ENCODE measurements at places on chromosomes 7 and 10. TPM values are rescaled to one million over a fixed set of nuclear protein-coding genes. Genes with fewer than 3 reads are reported as not detected.

The ADCY1 gene
- 0.15 TPM for total RNA-seq

The IL6 gene
- total RNA-seq: 1.3 TPM

- H3K27me3 ChIP-seq: no peaks in the 10 kb centered on the region
- H3K36me3 ChIP-seq: no peaks in the 10 kb centered on the region
- DNase-seq: no peak
- no peak overlapping the region for H3K4me3 ChIP-seq
- no peak overlapping the region for H3K27ac ChIP-seq
Observed at GRCh38 chr10:77318739-77319138, 318.9 kb downstream of the KCNMA1 start.

- no peak overlapping the region for H3K4me3 ChIP-seq
- H3K27me3 ChIP-seq: no peaks in the 10 kb centered on the region
- no peak overlapping the region for H3K27ac ChIP-seq
- no peak for DNase-seq
- H3K36me3 ChIP-seq: no peaks in the 10 kb centered on the region
Observed at GRCh38 chr7:116762971-116763370, 91.0 kb downstream of the MET start.

The PRSS37 gene
- total RNA-seq: not detected

GRCh38 chr10:103086799-103087198 lies 106.3 kb downstream of the NT5C2 start:
- H3K4me1 ChIP-seq: no peaks in the 10 kb centered on the region
- H3K36me3 ChIP-seq: peaks cover 71% of the 10 kb centered on the region
- no peak overlapping the region for H3K4me3 ChIP-seq
- no peak overlapping the region for H3K27ac ChIP-seq
- no peaks in the 10 kb centered on the region for H3K27me3 ChIP-seq

The CALHM3 gene
- total RNA-seq: not detected

The VTI1A gene
- 68.2 TPM for total RNA-seq

DNA sequence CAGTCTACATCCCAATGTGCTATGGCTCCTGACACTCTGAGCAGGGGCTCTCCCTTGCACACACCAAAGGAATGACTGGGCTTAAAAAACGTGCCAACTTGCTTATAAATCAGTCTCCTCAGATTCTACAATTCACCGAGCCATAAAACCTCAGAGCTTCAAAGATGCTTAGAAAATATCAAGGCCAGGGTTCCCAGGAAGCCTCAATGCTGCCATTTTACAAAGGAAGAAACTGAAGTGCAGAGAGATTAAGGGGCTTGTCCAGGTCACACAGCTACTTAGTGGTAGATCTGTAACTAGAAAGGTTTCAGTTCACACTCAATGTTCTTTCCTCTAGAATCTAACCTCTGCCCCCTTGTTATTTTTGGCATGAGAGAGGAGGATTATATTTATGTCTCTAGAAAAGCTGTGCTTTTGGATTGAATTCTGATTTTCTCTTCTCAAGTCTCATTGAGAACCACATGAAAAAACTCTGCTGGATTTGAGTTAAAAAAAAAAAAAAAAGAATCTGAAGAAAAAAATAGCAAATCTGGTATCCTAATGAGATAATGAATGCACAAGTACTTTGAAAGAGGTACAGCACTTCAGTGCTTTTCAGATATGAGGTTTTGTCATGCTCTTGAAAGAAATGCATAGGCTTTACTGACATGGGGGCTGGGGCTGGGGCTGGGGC lies 22.3 kb upstream of the TSPAN33 start:
- H3K36me3 ChIP-seq: no peaks in the 10 kb centered on the region
- H3K4me1 ChIP-seq: peaks cover 6% of the 10 kb centered on the region
- no peak overlapping the region for H3K27ac ChIP-seq
- H3K27me3 ChIP-seq: no peaks in the 10 kb centered on the region
- H3K4me3 ChIP-seq: no peak overlapping the region

DNA sequence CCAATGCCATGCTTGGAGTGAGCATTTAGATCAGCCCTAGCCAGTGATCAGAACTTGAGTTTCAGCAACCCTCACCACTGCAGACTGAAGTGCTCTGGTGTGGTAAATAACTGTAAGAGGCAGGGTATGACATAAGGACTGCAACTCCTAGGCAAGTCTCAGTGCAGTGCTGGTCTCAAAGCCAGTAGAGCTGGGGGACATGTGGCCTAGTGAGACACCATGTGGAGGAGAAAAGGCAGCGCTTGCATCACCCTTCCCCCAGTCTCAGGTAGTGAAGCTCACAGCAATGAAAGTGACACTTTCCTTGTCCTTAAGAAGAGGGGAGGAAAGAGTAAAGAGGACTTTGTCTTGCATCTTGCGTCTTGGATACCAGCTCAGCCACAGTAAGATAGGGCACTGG lies 386.8 kb upstream of the POT1 start:
- H3K36me3 ChIP-seq: no peaks in the 10 kb centered on the region
- no peak overlapping the region for H3K27ac ChIP-seq
- no peak overlapping the region for H3K4me3 ChIP-seq
- H3K4me1 ChIP-seq: no peaks in the 10 kb centered on the region
- no peak for DNase-seq

DNA sequence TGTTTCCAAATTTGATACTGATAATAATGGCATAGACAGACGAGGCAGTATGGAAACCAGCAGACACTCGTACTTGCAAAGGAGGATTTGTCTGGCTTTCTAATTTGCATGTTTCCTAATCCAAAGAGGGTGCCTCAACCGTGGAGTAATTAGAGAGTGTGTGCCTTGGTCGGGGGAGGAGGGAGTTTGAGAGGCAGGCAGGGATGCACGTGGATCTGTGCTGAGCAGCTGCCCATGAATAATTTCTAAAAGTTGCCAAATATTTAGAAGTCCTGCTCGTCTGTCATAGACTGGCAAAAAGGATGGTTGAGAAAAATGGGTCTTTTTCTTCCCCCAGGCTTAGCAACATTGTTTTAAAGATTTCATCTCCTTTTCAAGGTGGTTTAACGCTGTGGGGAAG lies 69.4 kb downstream of the PTPRE start:
- H3K4me3 ChIP-seq: no peak overlapping the region
- peaks cover 21% of the 10 kb centered on the region for H3K4me1 ChIP-seq
- no peaks in the 10 kb centered on the region for H3K36me3 ChIP-seq
- DNase-seq: no peak
- H3K27ac ChIP-seq: no peak overlapping the region

The ATG9B gene
- 4.6 TPM for total RNA-seq

The ST8SIA6 gene
- total RNA-seq: 12.2 TPM

The GSDME gene
- not detected for total RNA-seq

The TRIM56 gene
- 75.8 TPM for total RNA-seq

DNA sequence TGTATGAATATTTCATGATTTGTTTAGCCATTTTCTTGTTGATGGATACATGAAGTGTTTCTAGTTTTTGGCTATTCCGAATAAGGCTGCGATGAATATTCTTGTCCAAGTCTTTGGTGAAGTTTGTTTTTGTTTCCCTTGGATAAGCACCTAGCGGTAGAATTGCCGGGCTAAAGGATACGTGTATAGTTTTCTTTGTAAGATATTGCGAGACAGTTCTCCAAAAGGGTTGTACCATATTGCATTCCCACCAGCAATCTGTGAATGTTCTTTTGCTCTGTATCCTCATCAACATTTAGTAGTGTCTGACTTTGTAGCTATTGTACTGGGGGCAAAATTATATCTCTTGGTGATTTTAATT lies 142.6 kb downstream of the DOCK1 start:
- H3K4me1 ChIP-seq: no peaks in the 10 kb centered on the region
- H3K4me3 ChIP-seq: no peak overlapping the region
- no peaks in the 10 kb centered on the region for H3K36me3 ChIP-seq

GRCh38 chr7:12701433-12701832 lies 14.0 kb downstream of the ARL4A start:
- H3K27ac ChIP-seq: no peak overlapping the region
- no peaks in the 10 kb centered on the region for H3K4me1 ChIP-seq
- H3K36me3 ChIP-seq: no peaks in the 10 kb centered on the region
- H3K4me3 ChIP-seq: no peak overlapping the region
- H3K27me3 ChIP-seq: no peaks in the 10 kb centered on the region

The BET1 gene
- 13.9 TPM for total RNA-seq

GRCh38 chr7:3187444-3188040 lies 113.5 kb upstream of the SDK1 start:
- H3K27me3 ChIP-seq: no peaks in the 10 kb centered on the region
- no peaks in the 10 kb centered on the region for H3K36me3 ChIP-seq
- no peaks in the 10 kb centered on the region for H3K4me1 ChIP-seq
- no peak overlapping the region for H3K27ac ChIP-seq

DNA sequence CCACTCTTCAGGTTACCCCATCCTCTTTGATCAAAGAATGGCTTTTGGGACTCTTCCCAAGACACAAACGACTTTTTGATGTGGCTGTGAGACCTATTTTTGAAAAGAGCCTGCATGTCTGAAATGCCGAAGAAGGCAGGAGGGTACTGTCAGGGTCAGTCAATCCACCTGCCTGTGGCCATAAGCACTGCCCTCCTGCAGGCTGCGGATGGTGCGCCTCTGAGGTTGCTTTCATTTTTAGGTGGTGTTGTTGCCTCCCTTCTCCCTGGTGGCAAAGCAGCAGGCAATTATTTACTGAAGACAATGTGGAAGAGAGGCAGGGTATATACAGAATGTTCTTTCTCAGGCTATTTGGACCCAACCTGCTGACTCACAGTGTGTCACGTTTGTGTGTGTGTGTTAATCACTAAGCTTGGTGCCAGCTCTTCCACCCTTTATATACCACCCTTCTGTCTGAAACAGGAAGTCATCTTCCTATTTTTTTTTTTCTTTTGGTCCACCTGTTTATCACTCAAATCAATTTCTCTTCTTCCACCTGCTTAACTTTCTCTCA lies 1421.2 kb upstream of the CELF2 start:
- no peak for DNase-seq
- no peaks in the 10 kb centered on the region for H3K27me3 ChIP-seq
- H3K36me3 ChIP-seq: no peaks in the 10 kb centered on the region
- H3K27ac ChIP-seq: no peak overlapping the region
- no peaks in the 10 kb centered on the region for H3K4me1 ChIP-seq

The TMEM213 gene
- not detected for total RNA-seq

DNA sequence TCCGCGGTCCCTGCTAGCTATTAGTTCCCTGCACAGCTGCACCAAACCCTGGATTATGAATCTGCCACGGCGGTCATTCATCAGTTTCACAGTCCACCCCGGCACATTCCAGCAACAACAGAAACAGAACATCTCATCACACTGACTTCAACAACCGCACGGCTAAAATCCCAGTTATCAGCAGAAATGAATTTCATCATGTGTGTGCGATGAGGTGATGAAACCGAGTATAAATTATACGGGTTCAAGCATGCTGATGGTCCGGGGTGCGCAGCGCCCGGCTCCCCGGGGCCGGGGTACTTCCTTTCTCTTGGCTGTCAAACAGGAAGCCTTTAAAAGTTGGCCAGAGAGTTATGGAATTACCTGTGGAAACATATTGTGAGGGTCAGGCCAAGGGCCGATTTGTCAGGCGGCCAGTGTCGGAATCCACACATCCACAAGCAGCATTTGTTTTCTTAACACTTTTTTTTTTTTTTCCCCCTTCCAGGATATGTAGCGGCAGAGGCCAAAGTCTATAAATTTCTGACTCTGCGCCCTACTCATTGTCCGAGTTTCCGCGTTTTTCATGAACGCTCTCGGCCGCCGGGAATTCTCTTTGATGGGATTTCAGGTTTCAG lies 420.9 kb upstream of the MGMT start:
- no peak overlapping the region for H3K4me3 ChIP-seq
- H3K36me3 ChIP-seq: no peaks in the 10 kb centered on the region
- DNase-seq: no peak
- no peak overlapping the region for H3K27ac ChIP-seq

- H3K36me3 ChIP-seq: no peaks in the 10 kb centered on the region
- H3K4me1 ChIP-seq: peaks cover 11% of the 10 kb centered on the region
- H3K4me3 ChIP-seq: no peak overlapping the region
- H3K27ac ChIP-seq: no peak overlapping the region
Observed at GRCh38 chr7:157432957-157433576, 96.3 kb downstream of the DNAJB6 start.

DNA sequence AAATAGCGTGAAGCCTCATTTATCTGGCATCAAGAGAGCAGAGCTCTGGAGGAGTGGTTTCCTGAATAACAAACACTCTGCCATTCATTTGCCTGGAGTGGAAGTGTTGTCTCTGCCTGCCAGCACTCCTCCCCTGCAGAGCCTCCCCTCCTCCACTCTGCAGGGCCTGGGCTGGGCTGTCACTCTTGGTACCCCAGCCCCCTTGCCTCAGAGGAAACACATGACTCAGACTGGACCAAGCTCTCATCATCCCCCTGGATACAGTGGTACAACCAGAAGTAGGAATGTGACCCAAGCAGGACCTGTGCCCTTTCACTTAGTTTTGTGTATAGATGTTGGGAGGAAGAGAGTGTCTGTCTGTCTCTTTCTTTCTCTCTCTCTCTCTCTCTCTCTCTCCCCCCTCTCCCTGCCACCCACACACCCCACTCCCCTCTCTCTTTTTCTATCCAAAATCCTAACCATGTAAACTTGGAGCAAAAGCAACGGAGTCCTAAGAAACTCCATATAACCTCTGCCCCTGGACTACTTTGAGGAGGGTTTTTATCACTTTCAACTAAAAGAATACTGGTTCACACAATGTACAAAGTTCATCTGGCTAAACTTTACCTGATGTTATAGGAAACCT lies 43.9 kb downstream of the DOCK4 start:
- H3K4me1 ChIP-seq: no peaks in the 10 kb centered on the region
- no peak overlapping the region for H3K4me3 ChIP-seq
- no peak overlapping the region for H3K27ac ChIP-seq

The NXPH1 gene
- total RNA-seq: not detected

The NEBL gene
- total RNA-seq: not detected

The OR9A2 gene
- not detected for total RNA-seq

- no peak overlapping the region for H3K4me3 ChIP-seq
- H3K4me1 ChIP-seq: peaks cover 3% of the 10 kb centered on the region
- no peaks in the 10 kb centered on the region for H3K36me3 ChIP-seq
Observed at GRCh38 chr10:114239994-114240345, 916 bp downstream of the VWA2 start.

- H3K27ac ChIP-seq: no peak overlapping the region
- no peak overlapping the region for H3K4me3 ChIP-seq
- peaks cover 43% of the 10 kb centered on the region for H3K36me3 ChIP-seq
- H3K27me3 ChIP-seq: no peaks in the 10 kb centered on the region
- no peak for DNase-seq
Observed at GRCh38 chr7:24831240-24831639, 74.0 kb upstream of the GSDME start.

- H3K27me3 ChIP-seq: no peaks in the 10 kb centered on the region
- no peaks in the 10 kb centered on the region for H3K36me3 ChIP-seq
- no peaks in the 10 kb centered on the region for H3K4me1 ChIP-seq
- no peak overlapping the region for H3K4me3 ChIP-seq
Observed at GRCh38 chr10:94066411-94066810, 72.7 kb downstream of the PLCE1 start.
